Vagina (tissue), 2 donors: ENCODE measurements at places on chromosomes 6 and 20. TPM values are rescaled to one million over a fixed set of nuclear protein-coding genes. Genes with fewer than 3 reads are reported as not detected.

Gene DEFB124
- not detected for total RNA-seq

Gene GGTLC1
- total RNA-seq: not detected

Gene TGM3
- 27.7 TPM for total RNA-seq

Gene GPR63
- total RNA-seq: 2.5 TPM

- DNase-seq: no peak
Observed at GRCh38 chr20:17661121-17661744, 20.8 kb downstream of the RRBP1 start.

DNA sequence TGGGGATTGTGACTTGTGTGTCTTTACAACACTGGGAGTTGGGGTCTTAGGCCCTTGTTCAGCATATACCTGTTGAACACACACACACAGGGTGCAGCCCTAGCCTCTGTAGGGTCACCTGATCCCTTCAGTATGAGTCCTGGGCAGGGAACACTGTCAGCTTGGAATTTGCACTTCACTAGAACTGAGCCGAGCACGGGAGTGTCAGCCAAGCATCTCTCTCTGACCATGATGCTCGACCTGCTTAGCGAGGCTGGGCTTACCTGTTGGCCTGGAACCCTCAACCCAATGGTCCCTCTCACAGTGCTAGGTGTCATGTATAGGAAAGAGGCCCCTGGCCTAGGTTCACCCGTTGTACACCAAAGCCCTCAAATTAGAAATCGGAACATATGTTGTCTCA lies 96.1 kb downstream of the NKAIN2 start:
- DNase-seq: no peak

DNA sequence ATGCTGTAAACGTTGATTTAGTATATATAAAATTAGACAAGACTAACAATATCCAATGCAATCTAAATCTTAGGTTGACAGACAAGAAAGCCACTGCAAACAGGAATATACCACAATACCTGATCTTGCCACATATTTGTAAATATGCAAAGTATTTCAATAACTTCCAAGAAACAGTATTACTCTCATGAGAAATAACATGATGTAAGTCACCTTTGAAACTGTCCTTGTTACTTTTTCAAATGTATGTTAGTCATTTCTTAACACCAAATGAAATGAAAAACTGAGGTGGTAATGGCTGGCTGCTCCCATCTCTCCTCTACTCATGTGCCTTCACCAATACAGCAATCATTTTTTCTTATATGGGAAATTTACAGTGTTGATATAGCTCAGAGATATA lies 118.7 kb downstream of the ATG5 start:
- DNase-seq: no peak

GRCh38 chr20:48648482-48649051 lies 179.2 kb downstream of the PREX1 start:
- no peak for DNase-seq

DNA sequence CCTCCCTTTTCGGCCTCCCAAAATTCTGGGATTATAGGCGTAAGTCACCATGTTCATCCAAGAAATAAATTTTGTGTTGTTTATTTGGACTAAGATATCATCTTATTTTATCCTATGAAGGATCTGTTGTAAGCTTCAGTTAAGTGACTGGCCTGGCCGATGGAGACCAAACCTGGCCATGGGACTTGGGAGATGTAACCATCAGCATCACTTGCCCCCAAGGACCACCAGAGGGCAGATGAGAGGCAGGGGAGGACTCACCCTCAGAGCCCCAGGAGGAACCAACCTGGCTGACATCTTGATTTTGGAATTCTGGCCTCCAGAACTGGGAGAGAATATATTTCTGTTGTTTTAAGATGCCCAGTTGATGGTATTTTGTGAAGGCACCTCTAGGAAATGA lies 266.7 kb downstream of the CDH26 start:
- no peak for DNase-seq

GRCh38 chr6:4678506-4679300 lies 97.5 kb upstream of the CDYL start:
- no peak for DNase-seq

- no peak for DNase-seq
Observed at GRCh38 chr6:160837146-160837545, 135.1 kb downstream of the PLG start.

GRCh38 chr6:5025911-5026819 lies 22.3 kb upstream of the RPP40 start:
- DNase-seq: peak; percentile 83

GRCh38 chr6:109660526-109661320 lies 30.3 kb downstream of the AK9 start:
- no peak for DNase-seq

DNA sequence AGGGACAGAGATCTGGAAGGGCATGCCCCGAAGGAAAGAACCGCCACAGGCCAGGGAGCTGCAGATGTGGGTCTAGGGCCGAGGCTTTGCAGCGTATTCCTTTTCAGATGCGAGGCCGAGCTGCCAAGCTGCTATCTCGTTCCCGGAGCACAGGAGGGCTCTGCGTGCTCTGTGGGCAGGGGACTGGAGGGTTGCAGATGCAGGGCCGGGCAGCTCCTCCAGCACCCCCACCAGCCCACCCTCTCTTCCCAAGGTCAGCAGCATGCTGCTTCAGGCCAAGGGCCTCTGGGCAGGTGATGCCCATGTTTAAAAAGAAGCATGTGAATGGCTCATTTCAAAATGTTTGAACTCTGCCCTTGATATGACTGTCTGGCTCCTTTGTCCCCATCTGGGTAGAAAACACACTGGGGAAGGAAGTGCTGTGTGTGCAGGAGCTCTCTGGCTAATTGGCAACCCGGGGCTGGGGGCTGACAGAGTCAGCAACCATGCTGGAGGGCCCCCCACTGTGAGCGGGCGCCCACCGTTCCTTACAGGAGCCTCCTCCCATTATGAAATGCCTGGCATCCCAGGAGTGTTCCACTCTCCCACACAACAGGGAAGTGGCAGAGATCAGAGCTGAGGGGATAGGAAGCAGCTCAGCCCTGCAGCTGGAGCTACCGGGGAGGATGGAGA lies 353.3 kb downstream of the ZFAND3 start:
- DNase-seq: no peak
